Jurkat, Clone E6-1 (cell line): ENCODE measurements at places on chromosomes 3 and 15.

DNA sequence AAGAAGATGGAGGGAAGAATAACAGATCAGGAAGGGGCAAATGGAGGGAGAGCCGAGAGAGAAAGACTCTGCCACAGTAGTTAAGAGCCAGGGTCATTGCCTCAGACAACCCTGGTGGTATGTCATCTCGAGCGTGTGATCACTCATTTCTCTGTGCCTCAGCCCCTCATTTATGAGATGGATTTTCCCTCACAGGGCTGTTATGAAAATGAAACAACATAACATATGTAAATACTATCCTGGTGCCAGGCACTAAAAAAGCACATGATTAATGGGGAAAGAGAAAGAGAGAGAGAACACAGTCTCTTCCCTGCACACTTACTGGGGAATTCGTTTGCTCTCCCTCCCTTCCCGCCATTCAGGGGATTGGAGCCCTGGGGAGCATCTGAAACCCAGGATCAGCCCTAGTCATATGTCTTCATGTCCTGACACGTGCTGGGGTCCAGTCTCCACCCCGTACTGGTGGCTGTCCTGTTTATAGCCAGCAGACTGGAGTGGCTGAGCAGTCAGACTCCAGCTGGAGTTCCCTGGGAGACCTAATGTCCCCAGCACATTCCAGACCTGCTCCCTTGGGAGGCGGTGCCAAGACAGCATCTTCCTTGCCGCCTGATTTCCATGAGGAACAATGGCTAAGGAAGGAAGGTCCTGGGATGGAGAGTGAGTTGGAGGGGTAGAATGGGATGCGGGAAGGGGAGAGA, 14.7 kb upstream of the AMOTL2 start:
- DNase-seq = no peak

DNA sequence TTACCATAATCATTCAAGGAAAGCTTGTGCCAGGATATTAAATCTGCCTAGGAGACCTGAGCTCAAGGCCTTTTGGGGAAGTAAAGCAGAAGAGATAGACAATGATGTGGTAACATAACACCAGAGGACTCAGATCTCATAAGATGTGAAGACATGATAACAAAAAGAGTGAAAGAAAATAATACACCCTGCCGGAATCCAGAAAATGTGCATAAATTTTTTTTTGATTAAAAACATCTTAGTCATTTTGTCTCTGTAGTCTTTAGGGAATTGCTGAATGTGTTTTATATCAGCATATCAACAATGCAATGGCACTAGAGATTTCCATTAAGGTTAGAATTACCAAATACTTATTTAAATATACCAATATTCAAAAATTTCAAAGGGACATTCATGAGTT, 326.8 kb upstream of the ROBO1 start:
- DNase-seq = no peak

- DNase-seq = peak; percentile 80
Measured at GRCh38 chr15:67146875-67147381, 81.5 kb downstream of the SMAD3 start.

GRCh38 chr3:134485718-134486576, at the start of the genes ANAPC13 and CEP63:
ANAPC13 (minus strand) TSS chr3:134485985; CDS start chr3:134482904, 3,081 bp downstream.
CEP63 (plus strand) TSS chr3:134486057; CDS start chr3:134495321, 9,264 bp downstream.
- DNase-seq = peak; percentile 99

DNA sequence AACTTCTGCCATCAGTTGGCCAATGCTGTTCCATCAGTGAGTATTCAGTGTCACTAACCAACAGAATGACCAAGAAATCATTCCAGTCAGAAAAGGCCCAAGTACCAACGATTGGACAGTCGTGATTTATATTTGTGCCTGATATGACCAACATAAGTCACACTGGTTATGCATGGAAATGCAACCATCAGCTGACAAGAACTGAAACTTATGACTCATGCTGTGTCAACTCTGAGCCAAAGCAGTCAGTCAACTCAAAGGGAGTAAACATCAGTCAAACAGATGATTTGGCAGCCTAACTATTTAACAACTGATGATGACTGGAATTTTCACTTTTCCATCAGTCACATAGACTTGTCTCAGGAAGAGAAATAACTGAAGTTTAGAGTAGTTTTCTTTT, 142.4 kb downstream of the ANXA2 start:
- DNase-seq = no peak

GRCh38 chr15:91694131-91694830, 159.2 kb upstream of the SLCO3A1 start:
- no peak for DNase-seq

GRCh38 chr3:177641206-177641605, 443.9 kb upstream of the TBL1XR1 start:
- no peak for DNase-seq

- DNase-seq = peak; percentile 67
Measured at GRCh38 chr15:64068133-64068532, 21.8 kb upstream of the DAPK2 start.

GRCh38 chr3:114565216-114565615, 271.4 kb downstream of the TIGIT start:
- no peak for DNase-seq

DNA sequence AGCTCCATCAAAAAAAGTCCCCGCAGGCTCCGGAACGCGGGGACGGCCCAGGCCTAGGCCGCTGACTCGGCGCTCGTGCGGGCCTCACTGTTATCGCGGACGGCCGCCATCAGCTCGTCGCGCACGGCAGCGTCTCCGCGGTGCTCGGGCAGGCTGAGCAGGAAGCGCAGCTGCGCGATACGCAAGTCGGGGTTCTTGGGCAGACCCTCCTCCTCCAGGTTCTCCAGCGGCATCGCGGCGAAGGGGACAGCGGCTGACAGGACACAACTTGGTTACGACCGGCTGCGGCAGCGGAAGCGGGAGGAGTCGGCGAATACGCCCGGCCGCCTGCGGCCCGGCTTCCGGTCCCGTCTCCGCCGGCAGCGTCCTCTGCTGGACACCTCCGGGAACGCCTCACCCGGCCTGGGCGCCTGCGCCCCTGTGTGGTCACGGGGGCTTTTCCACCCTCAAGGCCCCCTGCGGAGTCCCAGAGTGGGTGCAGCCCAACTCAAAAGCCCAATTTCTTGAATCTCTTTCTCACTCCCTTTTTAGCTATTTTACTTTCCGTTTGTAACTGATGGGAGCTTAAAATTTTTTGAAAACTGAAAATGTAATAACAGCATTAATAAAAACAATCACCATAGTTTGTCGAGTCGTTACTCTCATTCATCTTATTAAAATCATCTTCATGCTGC, at the start of gene PSMD6:
TSS of gene PSMD6 (minus strand) at position 308 of the 674 bp plus-strand sequence. CDS start at position 233, 75 bp downstream.
- peak; percentile 78 for DNase-seq

DNA sequence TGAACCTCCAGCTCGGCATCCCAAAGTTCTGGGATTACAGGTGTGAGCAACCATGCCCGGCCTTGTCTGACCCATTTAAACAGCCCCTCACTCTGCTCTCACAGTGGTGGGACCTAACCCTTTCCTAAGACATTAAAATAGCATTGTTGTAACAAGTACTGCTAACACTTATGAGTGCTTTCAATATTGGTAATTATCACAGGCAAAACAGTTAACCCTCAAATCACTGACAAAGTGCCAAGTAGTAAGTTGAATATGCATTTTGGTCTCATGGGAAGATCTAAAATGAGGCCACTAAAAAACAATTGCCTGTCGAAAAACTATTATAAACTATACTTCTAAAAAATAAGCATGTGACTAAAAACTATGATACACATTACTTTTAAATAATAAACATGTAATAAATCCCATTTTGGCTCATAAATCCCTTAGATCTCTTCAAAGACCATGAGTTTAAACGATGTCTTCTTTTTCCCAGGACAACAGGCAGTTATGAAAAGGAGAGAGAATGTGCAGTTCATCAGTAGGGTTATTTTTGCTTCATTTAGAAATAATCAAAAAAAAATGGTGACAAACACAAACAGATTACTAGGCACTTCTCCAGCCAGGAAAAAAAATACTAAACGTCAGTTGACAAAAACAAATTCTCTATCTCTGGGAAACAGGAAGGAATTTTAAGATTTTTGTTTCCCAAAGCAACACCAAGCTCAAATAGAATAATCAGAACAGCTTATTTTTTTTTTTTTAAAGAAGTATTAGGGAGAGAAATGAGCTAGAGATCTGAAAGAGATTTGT, 95.4 kb downstream of the RFTN1 start:
- no peak for DNase-seq

DNA sequence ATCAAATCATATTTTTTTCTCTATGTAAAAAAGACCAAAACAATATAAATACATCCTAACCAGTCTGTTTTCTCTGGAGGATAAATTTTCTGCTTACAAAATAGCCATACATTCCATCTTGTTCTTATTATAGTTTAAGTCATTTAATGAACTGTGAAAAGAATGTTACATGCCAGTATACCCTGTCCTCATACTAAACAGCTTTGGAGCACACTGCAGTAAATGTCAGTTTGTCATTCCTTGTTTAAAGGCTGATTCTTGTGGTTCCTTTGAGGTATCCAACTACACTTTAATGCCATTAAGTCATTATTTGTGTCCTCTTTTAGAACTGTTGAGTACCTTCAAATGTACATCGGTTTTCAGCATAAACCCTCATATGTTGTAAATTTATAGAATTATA, 52.7 kb upstream of the DCBLD2 start:
- no peak for DNase-seq

DNA sequence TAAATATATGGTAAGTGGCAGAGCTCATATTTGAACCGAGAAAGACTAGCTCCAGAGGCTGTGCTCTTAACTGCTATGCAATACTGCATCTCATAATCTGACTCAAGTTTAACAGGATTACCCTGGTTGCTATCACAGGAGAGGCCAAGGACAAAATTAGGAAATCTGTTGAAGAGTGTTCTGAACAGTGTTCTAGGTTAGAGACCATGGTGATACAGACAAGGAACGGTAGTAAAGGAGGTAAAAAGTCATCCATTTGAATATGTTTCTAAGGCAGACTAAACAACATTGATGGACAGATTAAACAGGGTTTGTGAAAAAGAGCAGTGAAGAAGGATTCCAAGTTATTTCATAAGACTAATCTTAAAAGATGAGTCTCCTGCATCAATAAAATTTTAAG, 22.1 kb downstream of the PLOD2 start:
- no peak for DNase-seq

DNA sequence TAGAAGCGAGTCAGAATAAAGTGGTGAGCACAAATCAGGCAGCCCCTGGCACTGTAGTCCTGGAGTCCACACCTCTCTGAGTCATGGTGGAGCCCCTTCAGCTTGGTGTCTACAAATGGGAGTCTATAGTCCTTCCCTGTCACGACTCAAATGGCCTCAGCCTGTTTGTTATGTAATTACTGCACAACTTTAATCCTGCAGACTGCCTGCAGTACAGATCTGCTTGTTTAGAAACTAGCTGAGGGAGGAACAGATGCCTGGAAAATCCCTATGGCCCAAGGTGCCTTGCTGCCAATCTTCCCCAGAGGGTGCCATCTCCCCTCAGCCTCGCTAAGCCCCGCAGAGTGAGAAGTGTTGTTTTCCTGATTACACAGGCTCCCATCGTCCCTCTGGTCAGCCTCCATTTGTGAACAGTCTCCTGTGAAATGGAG, 3.9 kb upstream of the CXCR6 start:
- DNase-seq = no peak

DNA sequence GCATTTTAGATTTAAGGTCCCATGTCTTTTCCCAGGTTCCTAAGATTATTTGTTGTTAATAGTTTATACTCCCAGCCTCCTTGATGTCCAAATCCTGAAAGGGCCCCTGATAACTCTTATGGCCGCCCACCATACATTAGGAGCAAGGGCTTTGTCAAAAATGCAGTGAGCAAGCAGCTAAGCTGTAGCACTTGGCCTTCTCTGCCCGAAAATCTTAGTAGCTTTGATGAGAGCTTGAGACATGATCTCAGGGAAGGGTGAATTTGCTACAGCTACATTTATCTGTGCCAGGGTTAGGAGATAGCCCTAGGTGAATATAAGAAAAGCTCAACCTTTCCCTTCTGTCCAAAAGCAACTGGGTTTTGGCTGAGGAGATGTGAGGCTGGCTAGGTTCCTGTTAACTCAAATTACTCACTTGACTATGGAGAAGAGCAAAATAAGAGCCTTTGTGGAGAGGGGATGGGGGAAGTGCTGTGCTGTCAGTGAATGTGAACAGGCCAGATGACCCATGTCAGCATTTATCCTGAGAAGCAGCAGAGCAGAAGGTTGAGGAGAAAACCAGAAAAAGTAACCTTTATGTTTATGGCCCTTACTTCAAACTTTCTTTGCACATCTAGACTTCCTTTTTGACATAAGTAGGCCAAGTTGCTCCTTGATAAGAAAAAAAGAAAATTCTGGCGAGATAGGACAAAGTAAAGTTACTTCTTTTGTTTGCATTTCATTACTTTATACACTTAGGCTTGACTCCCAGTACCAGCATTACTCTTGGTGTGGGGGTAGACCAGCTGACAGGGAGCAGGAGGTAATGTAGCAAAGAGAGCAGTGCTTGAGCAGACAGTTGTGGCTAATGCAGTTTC, 21.1 kb downstream of the MAPK6 start:
- no peak for DNase-seq

- no peak for DNase-seq
Measured at GRCh38 chr3:143037867-143038266, 36.5 kb downstream of the U2SURP start.

DNA sequence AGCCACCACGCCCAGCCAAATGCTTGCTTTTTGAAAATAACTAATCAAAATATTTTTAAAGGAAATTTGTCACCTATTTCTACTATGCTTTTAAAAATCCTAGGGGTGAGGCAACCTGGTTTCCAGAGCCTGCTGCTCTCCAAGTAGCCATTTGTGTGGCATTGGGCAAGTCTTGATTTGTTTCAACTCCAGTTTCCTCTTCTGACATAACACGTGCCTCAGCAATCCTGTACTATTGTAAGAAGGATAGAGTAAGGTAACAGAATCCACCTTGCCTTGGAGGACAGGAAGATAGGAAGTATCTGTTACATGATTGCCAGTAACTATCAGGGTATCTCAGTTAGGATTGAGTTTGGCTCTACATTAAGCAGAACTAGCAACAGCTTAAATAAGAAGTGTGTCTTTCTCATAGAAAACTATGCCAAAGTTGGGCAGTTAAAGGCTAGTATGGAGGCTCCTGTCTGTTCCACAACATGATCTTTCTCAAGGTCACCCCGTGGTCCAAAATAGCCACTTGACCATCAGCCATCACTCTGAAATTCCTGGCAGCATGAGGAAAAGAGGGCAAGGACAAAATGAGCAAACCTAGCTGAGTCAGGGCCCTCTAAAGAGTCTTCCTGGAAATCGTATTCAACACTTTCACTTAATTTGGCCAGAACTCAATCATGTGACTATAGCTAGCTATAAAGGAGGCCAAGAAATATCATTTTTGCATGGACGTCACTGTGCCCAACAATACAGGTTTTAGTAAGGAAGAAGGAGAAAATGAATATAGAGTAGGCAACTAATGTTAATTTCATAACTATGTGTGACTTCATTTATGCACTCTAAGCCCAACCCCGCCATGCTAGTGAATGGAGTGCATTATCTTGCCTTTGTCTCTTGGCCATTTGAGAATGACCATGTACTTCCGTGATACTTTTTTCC, 66.1 kb downstream of the HMG20A start:
- DNase-seq = no peak

GRCh38 chr3:15845475-15845874, 47.7 kb upstream of the ANKRD28 start:
- no peak for DNase-seq

GRCh38 chr15:80309769-80310384, 57.9 kb upstream of the CTXND1 start:
- DNase-seq = peak; percentile 5

GRCh38 chr3:37988931-37989525, 1.6 kb upstream of the VILL start:
- DNase-seq = no peak

GRCh38 chr3:10778492-10779292, 37.3 kb upstream of the SLC6A11 start:
- no peak for DNase-seq
